ENCODE measurements at places on chromosomes 7 and 10.
A peak's percentile ranks its signal among the peaks of the same experiment; 100 is the strongest.

- DNase-seq, result no peak
These were observed 246.8 kb downstream of the RNLS start for GRCh38 chr10:88336334-88336733.

GRCh38 chr7:55107946-55108345 is 89.1 kb downstream of the EGFR start:
- DNase-seq, result no peak

GRCh38 chr7:6425948-6426347 is 21.8 kb downstream of the DAGLB start:
- no peak for DNase-seq

DNA sequence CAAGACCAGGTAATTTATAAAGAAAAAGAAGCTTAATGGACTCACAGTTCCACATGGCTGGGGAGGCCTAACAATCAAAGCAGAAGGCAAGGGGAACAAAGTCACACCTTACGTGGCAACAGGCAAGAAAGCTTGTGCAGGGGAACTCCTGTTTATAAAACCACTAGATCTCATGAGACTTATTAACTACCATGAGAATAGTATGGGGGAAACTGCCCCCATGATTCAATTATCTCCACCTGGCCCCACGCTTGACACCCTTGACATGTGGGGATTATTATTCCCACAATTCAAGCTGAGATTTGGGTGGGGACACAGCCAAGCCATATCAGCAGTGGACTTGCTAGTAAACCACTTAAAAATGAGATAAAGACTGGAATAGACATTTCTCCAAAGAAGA is 451.7 kb downstream of the DNAJB9 start:
- DNase-seq, result no peak

DNA sequence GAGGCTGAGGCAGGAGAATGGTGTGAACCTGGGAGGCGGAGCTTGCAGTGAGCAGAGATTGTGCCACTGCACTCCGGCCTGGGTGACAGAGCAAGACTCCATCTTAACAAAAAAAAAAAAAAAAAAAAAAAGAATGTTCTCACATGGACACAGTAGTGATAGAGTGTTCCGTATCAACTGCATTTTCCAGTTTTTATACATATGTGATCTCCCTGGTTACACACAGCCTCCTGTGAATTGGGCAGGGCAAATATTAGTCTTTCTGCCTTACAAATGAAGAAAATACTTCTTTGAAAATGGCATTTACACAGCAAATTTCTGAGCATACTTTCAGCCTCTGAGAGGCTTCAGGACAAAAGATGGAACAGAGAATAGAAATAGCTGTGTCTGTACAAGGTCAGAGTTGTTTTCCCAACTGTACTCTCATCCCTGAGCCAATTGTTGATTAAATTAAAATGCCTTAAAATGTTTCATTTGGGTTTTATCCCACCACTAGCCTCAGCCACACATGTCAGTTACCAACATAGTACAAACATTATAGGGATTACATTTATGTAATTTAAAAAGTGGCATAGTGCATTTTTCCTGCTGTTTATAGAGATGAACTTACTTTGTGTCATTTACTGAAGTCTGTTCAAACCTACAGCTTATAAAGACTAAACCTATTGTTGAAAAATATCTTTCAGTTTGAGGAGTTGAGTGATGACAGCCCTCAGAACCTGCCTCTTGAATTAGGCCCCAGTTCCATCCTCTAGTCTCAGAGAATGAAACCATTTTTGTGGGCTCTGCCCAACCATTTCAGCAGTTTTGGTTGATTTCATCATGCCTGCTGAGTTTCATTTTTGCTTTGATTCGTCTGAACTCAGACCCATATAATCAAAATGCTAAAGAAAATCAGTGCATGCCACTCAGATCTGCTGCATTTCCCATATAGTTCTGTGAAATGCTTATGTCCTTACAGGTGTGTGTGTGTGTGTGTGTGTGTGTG is 609.4 kb upstream of the C7orf33 start:
- no peak for DNase-seq

DNA sequence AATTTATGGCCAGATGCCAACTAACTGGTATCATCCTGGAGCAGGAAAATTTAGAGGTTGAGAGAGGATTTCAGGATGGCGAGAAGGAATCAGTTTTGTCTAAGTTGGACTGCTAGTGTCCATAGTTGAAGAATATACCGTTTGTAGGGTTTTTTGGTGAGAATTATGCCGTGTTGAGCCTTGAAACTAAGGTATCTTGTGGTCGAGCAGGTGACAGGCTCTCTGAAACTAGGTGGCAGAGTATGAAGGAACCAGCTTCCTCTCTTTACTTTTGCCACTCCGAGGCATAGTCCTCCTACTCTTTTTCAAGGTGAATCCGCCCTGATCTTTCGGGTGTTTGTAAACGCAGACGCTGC is 9.7 kb downstream of the MDFIC start:
- DNase-seq, result peak; percentile 53

DNA sequence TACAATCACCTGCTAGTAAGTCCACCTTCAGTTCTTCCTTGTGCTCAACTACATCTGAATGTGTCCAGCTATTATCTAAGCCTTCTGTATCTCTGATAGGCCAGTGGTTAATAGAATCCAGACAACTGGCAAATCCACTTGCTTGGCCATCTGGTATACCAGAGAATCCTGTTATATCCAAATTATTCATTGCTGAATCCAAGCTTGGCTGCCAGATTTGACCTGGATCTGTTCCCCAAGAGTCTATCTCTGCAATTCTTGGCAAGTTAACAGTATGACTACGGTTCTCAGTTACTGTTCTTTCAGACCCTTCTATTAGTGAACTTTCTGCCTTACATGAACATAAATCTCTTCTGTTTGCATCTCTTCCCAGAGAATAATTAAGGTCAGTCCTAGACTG is 154.6 kb upstream of the TARP start:
- DNase-seq, result no peak

- no peak for DNase-seq
These were observed at the start of gene GJD4 for GRCh38 chr10:35605191-35605590. Gene GJD4 (plus strand): TSS chr10:35605341. CDS start chr10:35605568, 227 bp downstream.

GRCh38 chr10:118444069-118444468 is 101.9 kb upstream of the FAM204A start:
- no peak for DNase-seq

- no peak for DNase-seq
These were observed 88.1 kb downstream of the BTAF1 start for GRCh38 chr10:92011560-92012214.

GRCh38 chr7:139909379-139910050 is 80.5 kb downstream of the TBXAS1 start:
- DNase-seq, result no peak

GRCh38 chr7:45183711-45184210 is 26.2 kb downstream of the RAMP3 start:
- DNase-seq, result no peak

- peak; percentile 4 for DNase-seq
These were observed 644 bp downstream of the UMAD1 start for GRCh38 chr7:7641129-7641663.

- DNase-seq, result no peak
These were observed 60.2 kb downstream of the VCL start for GRCh38 chr10:74058071-74058470.

DNA sequence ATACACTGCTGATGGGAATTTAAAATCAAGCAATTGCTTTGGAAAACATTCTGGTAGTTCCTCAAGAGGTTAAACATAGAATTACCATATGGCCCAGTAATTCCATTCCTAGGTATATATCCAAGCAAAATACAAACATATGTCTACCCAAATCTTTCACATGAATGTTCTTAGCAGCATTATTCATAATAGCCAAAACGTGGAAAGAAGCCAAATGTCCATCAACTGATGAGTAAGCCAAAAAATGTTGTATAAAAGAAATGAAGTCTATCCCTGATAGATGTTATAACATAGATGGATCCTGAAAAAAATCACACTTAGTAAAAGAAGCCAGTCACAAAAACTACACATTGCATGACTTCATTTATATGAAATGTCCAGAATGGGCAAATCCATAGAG is 893.0 kb downstream of the SORCS3 start:
- no peak for DNase-seq

DNA sequence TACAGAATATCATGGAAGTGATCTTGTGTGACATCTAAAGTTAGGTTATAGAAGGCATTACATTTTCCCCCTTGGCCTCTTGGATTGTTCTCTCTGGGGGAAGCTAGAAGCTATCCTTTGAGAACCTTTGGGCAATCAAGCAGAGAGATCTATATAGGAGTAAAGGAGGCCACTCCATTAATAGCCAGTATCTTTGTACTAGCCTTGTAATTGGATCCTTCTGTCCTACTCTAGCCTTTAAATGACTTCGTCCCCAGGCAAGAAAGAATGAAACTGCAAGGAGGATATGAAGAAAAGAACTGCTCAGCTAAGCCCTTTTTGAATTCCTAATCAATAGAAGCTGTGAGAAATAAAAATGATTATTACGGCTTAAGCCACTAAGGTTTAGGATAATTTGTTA is 230.9 kb downstream of the AGMO start:
- DNase-seq, result no peak

- DNase-seq, result peak; percentile 70
These were observed 139.1 kb upstream of the PFKP start for GRCh38 chr10:2927958-2928840.

- DNase-seq, result no peak
These were observed 18.5 kb upstream of the FOXL3 start for GRCh38 chr7:271266-272107.

GRCh38 chr10:92239600-92240288 is 51.1 kb downstream of the CPEB3 start:
- DNase-seq, result peak; percentile 48

- no peak for DNase-seq
These were observed 334.0 kb downstream of the PLXNA4 start for GRCh38 chr7:132242192-132242812.

DNA sequence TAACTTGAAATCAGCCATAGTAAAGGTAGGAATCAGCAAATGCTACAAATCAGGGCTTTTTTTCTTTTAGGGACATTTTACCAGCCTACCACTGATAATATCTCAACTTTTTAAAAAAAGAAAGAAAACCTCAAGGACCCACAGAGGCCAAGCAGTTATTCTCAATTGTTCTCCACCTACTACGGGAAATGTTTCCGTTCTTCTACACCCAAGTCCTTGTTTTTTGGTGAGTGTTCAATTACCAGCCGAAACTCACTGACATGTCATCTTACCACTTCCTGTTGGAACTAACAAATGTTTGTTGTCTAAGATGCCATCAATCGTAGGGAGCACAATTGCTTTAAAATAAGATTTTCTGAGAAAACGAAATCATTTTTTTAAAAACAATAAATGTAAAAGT is 50.2 kb upstream of the CDK1 start:
- DNase-seq, result no peak

DNA sequence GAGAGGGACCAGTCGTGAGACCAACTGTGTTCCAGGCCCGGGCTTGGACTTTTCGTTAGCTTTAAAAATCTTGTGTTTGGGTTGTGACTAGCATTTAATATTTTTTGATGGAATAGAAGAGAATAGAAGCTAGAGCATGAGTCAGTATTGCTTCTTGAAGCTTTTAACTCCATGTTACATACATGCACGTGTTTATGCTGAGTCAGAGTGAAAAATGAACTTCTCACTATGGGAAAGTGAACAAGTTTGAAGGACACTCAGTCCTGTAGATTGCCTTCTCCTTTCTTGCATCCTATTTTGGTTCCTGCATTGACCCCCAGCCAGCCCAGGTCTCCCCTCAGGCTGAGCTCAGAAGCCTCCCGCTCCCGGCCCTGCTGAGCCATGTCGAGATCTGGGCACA is 31.8 kb downstream of the GHRHR start:
- DNase-seq, result no peak

DNA sequence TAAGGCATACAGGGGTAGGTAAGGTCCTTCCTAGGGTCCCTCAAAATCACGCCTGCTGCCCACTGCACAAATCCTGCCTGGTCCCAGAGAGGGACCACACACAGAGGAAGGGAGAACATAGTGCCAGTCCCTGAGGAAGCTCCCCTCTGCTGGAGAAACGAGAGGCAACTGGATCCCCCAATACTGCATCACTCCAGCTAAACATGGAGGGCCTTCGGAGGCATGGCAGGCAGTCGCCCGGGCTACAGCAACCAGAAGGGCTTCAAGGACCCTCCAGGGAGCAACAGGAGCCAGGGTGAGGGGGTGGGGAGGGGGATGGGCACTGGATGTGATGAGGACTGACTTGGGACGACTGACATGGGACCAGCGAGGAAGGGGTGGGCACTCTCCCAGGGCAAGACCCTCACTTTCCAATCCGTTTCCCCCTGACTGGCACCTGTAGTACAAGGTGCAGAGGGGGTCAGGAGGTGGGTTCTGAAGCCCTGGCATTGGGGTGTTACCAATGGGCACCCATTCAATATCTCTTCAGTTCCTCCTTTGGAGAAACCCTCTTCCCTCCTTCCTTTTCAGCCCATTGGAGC is 21.7 kb downstream of the DDIT4 start:
- no peak for DNase-seq

GRCh38 chr10:6204341-6205191 is 1.8 kb downstream of the PFKFB3 start:
- DNase-seq, result no peak

All from activated naive CD4-positive, alpha-beta T cell treated with Interleukin-2 at 50 U/mL for 16 hours (primary cell).